ENCODE measurements at places on chromosomes 3 and 15.
A peak's percentile ranks its signal among the peaks of the same experiment; 100 is the strongest.

GRCh38 chr3:140252812-140253656 is 318.0 kb downstream of the CLSTN2 start:
- DNase-seq: no peak

- DNase-seq: no peak
Measured at GRCh38 chr3:43095370-43095769, 10.5 kb downstream of the POMGNT2 start.

- no peak for DNase-seq
Measured at GRCh38 chr3:123082370-123083065, 15.7 kb downstream of the PDIA5 start.

GRCh38 chr3:8891774-8892173 is 71.5 kb downstream of the RAD18 start:
- peak; percentile 92 for DNase-seq

All from fibroblast of skin of right biceps (primary cell).